ENCODE measurements at places on chromosomes 16 and 17.

- no peak for DNase-seq
These were observed 13.9 kb downstream of the TOP3A start for GRCh38 chr17:18300725-18301480.

DNA sequence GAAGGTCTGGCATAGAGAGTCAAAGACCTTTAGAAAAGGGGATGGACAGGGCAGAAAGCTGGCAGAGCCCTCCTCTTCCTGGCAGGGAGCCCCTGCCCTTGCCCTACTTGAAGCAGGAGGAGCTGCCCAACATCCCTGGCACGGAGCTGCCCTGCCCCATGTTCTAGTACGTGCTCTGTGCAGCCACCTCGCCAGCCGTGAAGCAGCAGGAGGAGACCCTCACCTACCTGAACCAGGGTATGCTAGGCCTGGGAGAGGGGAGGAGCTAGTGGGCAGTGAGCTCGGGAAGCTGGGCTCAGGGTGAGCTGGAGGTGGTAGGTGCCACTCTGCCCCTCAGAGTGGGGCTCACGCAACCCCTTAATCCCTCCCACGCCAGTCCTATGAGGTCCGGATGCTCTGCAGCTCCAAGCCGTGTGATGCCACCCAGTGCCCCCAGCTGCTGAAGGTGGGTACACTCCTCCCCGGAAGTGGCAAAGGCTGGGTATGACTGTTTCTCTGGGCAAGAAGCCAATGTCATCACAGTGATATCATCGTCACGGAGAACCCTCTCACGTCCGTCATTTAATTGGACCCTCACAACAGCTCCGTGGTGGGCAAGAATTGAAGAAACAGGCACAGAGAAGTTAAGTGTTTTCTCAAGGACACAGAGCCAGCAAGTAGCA lies 12.7 kb upstream of the STAC2 start:
- DNase-seq, result peak; percentile 31

DNA sequence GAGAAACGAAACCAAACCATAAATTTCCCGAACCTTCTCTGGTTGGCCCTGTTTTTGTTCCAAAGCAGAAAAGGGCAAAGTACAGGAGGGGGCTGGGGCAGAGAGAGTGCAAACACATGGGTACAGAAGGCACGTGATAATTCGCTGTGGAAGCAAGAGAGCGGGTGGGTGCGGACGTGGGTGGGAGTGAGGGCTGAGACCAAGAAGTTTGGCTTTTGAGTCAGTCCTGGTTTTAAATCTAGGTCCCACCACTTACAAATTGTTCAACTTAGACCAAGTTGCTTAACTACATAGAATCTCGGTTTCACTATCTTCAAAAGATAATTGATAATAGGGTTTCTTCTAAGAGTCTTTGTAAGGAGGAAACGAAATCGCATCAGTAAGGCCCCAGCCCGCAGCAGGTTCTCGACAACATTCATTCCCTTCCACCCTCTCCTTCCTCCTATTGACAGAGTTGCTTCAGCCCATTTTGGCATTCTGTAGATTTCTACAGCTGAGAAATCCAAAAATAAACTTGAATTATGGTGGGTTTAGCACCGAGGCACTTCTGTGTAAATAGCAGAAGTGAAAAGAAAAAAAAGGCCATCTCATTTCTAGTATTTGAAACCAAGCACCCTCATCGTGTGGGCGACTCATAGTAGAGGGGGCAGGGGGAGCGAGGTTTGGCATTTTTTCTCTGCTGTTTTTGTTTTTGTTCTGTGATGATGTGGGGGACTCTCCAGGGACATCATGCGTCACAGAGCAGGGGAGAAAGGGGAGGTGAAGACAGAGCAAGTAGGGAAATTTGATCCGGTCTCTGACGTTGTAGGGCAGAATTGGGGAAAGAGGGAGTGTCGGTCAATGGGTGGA lies 33.6 kb upstream of the CCR7 start:
- no peak for DNase-seq

DNA sequence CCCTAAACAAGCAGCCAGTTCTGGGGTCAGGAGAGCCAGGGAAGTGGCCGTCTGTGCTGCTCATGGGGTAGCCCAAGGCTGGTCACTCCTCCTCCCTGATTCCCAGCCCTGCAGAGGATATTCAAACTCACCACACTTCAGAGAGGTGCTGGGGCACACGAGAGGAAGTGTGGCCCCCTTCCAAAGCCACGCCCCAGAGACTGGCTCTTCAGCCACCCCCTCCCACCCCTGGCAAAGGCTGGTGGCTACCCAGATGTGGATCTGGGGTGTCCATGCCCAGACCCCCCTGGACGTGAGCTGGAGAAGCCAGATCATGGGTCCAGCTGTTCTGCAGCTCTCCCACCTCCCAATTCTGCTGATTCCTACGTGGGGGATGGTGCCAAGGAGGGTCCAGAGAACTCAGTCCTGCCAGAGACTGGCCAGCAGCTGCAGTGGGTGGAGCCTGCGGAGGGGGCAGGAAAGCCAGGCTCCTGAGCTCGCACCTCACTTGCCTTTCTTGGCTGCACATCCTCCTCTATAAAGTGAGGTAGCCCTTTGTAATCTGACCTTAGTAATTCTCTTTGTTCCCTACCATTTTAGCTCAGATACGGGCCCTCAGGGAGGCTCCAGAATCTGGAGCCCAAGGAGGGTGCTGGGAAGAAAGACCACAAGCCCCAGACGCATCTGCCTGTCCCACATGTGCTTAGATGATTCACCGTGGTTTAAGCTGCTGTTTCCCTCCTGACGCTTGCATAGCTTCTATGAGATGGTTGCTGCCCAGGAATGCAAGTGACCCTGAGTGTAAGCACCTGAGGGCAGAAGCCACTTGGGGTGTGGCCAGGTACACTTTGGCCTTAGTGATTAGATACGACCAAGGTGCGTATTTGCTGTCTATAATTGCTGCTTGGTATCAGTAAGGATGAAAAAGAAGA lies 15.3 kb downstream of the SDK2 start:
- no peak for DNase-seq

DNA sequence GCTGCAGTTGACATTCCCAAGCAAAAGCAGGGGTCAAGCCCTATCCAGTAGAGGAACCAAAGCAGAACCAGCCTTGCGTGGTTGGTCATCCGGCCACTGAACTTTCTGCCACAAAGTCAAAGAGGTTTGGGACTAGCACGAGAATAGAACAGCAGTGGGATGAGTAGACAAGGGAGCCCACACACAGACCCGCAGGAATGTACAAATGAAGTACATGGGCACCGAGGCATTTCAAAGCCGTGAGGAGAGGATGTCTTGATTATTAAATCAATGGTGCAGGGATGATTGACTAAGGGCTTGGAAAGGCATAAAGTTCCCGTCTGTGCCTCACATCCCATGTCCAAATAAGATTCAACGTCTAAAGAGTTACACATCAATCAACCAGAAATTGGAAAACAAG lies 81.8 kb upstream of the TBC1D3K start:
- DNase-seq, result no peak

- no peak for DNase-seq
These were observed 55.2 kb downstream of the GAN start for GRCh38 chr16:81369888-81370504.

DNA sequence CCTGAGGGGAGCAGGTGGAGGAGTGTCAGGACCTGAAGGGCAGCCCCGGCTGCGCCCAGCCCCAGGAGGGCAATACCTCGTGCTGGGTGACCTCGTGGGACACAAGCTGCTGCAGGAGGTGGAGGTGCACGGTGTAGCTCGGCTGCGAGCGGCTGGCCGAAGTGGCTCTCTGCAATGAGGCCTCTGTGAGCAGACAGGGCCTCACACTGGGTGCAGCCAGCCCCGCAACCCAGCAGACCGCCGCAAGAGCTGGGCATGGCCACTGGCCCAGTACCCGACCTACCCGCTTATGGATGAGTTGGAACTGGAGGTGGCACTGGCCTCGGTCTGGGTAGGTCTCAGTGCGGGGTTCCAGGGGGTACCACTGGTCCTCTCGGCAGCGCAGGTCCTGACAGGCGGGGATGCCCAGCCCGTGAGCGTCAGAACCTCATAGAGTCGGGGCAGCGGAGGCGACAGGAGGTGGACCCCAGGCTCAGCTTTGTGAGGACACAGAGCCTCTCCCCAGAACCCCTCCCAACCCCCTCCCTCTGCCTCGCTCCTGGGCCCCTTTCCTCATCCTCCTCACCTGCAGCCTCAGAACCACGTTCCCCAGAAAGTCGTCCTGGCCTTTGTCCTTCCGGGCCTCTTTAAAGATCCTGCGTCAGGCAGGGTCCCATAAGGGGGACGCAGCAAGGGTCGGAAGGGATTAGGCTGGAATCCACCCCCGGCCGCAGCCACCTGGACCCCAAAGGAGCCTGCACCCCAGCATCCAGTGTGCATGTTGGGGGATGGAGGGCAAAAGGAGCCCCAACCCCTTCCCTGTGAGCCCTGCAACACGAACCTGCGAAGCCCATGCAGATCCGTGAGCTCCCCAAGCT lies 4.0 kb downstream of the UNC13D start:
- DNase-seq, result no peak

- no peak for DNase-seq
These were observed 360.8 kb downstream of the SOX9 start for GRCh38 chr17:72481572-72481971.

DNA sequence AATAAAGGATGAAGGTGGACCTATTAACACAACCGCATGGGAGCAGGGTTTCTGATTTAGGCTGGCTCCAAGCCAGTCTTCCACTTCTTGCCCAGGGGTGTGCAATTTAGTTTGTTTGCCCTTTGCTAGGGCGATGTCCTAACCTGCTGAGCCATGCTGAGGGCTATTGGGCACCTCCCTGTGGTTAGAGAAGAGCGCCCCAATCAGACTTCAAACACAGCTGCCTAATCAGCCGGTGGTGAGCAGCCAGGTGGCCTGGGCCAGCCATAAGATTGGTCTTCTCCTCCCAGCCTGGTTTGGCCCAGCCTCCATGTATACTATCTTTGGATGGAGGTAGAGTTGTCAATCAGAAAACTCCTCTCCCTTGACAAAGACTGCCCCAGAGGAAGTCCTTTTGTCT lies 15.7 kb downstream of the TMEM94 start:
- DNase-seq, result no peak

DNA sequence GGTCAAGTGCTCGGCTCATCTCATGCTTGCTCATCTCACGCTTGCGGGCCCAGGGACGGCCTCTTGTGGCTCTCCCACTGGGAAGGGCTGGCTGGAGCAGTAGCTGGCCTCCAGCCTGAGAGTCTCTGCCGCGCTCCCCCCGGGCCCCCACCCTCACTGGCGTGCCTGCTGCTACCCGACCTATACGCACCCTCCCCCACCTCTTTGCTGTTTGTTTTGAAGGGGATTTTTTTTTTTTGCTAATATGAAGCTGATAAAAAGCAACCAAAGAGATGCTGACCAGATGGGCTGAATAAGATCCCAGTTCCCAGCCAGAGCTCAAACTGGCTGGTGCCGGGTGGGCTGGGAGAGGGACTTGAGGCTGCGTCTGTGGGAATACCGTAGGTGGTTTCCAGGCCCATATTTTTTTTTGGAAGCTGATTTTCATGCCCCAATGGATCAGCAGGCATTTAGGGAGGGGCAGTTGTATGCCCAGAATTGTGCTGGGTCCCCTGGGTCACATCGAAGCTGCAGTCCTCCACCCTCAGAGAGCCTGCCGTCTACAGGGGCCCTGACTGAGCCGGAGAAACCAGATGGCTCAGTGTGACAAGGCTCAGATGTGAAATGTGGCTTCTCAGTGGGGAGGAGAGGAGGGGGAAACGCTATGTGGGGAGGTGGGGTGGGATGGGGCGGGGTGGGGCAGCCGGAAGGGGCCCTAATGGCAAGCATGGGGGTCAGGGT lies 115.0 kb downstream of the RAP1GAP2 start:
- no peak for DNase-seq

- DNase-seq, result no peak
These were observed 7.3 kb downstream of the CYGB start for GRCh38 chr17:76530095-76530723.

DNA sequence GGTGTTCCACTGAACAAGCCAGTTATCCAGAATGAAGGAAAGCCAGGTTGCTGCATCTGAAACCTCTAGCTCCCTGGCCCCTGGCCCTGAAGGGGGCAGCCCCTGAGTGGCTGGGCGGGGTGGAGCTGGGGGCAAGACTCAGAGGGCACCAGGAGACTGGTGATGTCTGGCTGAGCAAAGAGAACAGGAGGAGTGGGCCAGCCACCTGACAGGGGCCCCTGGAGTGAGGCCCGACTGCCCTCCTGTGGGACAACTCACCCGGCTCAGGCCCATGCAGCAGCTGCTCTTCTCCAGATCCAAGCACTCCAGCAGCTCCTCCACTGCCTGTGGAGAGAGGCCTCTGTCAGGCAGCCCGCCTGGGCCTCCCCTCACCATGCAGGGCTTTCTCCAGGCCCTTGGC lies 60.4 kb downstream of the PIPOX start:
- no peak for DNase-seq

- no peak for DNase-seq
These were observed 3.2 kb upstream of the METRN start for GRCh38 chr16:711548-712320.

DNA sequence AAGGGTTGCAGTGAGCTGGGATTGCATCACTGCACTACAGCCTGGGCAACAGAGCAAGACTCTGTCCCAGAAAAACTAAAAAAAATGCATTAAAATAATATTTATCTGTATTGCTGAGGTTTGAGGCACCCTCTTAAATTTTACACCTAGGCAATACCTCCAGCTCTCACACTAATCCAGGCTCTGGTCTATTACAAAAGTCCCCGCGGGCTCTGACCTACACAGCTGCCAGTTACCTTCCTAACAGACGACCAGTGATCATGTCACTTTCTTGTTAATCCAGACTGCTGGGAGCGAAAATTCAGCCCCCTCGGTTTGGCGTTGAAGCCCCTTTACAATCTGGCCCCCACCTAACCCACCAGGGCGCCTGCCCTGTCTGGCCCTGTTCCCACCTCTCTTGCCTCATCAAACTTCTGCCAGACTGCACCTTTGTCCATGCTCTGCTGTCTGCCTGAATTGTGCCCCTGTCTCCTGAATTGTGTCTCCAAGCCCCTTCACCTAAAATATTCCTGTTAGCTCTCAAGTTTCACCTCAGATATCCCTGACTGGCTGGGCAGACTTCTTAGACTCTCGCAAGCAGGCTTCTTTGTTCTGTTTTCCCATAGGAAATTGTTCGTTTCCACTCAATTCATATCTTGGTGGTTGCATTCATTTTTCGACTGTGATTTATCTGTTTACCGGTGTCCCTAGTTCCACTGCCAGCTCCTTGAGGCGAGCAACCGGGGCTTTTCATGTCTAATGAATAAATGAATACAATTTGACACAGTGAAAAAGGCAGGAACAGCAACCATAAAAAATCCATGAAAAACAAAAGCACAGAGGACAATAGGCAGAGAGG lies 65.9 kb downstream of the PITPNC1 start:
- DNase-seq, result no peak
